ENCODE measurements at places on chromosomes 11 and 22.

- no peak for DNase-seq
These were observed 183.4 kb downstream of the BCR start for GRCh38 chr22:23363683-23364082.

- DNase-seq: no peak
These were observed 741.0 kb downstream of the BRD1 start for GRCh38 chr22:49086606-49087157.

- no peak for DNase-seq
These were observed 5.0 kb downstream of the SIGIRR start for GRCh38 chr11:409600-410483.

DNA sequence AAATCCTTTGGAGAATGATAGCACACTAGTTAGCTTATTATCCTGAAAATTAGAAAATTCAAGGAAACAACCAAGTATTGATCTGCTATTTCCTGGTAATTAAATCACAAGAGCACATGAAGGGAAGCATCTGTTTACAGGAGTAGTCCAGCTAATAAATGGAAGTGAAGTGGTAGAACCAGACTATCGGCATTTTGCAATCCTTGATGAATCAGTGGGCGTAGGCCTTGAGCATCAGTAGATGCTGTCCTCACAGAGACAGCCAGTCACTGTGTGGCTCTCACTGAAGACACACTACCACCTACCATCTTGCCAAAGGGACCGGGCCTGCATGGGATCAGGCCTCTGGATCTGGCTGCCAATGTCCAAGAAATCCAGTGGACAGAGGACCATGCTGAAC lies 69.8 kb downstream of the FBLN1 start:
- DNase-seq: no peak

GRCh38 chr11:65251476-65251875 lies 10.3 kb upstream of the POLA2 start:
- no peak for DNase-seq

DNA sequence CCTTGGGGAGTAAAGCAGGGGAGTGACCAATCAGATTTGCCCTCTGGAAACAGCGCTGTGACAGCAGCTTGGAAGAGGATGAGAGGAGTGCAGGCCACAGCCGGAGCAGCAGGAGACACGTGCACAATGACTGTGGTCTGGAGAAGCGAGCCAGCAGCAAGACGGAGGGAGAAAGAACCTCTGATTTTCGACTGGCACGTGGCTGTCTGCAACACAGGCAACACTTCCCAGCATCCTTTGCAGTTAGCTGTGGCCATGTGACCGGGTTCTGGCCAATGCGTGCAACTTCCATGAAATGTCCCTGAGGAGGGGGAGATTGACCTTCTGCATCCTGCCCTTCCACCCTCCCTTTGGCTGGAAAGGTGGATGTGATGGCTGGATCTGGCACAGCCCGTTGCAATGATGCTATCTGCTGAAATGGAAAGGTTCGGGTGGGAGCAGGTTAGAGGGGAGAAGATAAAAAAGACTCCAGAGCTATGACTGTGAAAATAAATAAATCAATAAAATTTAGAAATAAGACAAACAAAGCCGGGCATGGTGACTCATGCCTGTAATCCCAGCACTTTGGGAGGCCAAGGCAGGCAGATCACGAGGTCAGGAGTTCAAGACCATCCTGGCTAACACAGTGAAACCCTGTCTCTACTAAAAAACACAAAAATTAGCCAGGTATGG lies 15.6 kb downstream of the PLA2G6 start:
- DNase-seq: no peak

DNA sequence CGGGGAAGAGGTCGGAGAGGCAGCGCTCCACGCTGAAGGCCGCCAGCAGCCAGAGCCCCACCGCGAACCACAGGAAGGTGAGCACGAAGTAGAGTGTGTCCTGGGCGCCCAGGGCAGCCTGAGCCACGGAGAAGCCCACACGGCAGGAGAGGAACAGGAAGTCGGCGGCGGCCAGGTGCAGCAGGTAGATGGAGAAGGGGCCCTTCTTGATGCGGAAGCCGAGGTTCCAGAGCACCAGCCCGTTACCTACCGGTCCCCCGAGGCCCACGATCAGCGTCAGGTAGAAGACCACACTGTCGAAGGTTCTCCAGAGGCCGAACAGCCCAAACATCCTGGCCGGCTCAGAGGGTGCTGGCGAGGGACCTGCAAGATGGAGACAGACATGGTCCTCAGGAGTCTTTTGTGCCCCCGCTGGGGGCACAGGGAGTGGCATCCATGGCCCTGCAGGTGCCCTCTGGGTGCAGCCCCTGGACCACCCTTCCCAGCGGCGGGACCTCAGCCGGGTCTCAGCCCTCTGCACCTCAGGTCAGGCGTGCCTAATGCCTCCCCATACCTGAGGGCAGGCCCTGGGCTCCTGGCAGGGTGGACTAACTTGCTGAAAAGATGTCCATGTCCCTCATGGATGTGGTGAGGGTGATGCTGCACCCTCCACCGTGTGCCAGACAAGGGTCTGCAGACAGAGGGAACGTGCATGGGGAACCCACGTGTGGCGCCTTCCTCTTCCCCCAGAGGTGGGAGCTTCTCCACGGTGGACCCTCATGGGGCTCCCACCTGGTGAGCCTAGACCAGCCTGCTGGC lies at the start of gene MRGPRG:
TSS of gene MRGPRG (minus strand) at position 331 of the 798 bp plus-strand sequence. CDS start at position 331, 0 bp downstream.
- no peak for DNase-seq

DNA sequence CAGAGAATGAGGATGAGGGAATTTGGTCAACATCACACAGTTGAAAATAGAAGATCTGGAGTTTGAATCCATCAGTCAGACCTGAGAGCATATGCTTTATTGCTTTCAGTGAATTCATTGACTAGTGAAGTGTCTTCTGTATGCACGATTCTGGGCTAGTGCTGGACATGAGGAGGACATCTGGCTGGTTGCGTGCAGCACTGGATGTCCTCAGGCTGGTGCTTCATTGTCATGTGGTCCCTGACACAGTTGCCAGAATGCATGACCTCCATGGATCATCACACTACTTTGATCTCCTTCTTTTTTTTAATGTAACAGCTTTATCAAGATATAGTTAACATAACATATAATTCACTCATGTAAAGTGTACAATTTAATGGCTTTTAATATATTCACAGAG lies 44.5 kb upstream of the MMP7 start:
- DNase-seq: no peak

GRCh38 chr11:14386895-14387480 lies 28.0 kb upstream of the RRAS2 start:
- peak; percentile 91 for DNase-seq

GRCh38 chr11:73585834-73586575 lies 11.9 kb downstream of the FAM168A start:
- DNase-seq: no peak

- no peak for DNase-seq
These were observed 57.2 kb downstream of the FOLH1 start for GRCh38 chr11:49151211-49151610.

DNA sequence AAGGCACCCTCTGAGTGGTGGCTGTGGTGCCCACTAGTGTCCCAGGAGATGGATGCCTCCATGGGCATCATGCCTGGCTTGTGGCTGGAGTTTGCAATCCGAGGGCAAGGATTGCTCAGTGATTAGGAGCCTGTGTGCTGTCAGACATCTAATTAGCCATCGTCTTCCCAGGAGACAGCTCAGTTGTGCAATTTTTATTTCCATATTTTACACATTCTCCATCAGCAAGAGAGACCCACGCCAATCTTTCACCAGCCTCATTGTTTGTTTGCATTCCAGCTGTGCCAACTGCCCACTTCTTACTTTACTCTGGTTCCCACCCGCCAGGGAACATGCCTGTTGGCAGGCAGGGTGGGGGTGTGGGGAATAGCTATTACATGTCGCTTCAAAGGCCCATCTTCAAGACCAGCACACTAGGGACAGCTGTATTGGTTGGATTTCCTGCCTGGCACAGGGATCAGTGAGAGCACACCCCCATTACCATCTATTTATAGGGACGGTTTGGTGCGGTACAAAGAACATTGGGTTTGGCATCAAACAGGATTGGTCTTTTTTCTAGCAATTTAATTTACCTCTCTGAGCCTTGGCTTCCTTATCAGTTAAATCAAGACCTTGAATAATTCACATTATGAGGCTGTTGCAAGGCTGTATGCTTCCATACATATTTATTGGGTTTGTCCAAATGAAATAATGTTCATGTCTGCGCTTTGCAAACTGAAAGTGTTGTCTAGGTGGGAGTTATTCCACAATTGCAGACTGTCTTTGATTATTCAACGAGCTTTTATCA lies 80.7 kb upstream of the NAV2 start:
- no peak for DNase-seq

- no peak for DNase-seq
These were observed 620.3 kb downstream of the NELL1 start for GRCh38 chr11:21289686-21290085.

DNA sequence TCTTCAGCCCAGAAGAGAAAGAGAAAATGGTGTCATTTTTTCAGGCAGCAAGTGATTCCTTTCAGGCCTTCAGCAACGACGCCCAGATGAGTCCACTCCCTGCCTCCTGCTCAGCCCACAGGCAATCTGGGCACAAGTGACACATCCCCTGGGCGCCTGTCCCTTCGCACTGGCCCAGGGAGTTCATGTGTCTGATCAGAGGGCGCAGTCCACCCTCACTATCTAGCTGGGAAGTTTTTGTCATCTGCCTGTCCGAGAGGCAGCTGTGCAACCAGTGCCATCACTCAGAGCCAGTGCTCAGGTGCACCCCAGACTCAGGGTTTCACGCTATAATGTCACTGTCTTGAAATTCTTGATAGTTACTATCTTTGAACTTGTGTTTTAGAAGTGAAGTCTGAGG lies 1.4 kb upstream of the KCNQ1OT1 start:
- no peak for DNase-seq

DNA sequence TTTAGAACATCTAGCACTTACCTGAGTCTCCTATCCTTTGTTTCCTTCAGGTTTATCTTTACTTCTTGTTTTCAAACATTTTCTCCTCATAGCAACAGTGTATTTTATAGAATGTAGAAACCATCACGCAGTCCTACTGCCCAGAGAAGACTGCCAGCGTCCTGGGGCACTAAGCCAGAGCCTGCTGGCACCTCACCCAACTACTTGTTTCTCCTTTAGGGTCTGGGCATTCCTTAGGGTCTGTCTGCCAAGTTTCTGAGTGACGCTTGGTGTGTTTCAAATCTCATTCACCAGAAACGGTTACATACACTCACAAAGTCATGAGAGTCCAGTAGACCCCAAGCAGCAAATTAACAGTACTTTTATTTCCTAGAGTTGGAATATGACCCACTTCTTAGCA lies 49.6 kb upstream of the SLC25A1 start:
- DNase-seq: no peak

DNA sequence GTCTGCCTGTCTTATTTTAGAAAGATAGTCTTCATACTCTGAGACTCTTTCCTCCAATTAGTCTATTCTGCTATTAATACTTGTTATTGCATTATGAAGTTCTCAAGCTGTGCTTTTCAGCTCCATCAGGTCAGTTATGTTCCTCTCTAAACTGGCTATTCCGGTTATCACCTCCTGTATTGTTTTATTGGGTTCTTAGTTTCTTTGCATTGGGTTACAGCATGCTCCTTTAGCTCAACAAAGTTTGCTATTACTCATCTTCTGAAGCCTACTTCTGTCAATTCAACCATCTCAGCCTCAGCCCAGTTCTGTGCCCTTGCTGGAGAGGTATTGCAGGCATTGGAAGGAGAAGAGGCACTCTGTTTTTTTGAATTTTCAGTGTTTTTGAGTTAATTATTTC lies 21.0 kb upstream of the OR5AK2 start:
- DNase-seq: no peak

DNA sequence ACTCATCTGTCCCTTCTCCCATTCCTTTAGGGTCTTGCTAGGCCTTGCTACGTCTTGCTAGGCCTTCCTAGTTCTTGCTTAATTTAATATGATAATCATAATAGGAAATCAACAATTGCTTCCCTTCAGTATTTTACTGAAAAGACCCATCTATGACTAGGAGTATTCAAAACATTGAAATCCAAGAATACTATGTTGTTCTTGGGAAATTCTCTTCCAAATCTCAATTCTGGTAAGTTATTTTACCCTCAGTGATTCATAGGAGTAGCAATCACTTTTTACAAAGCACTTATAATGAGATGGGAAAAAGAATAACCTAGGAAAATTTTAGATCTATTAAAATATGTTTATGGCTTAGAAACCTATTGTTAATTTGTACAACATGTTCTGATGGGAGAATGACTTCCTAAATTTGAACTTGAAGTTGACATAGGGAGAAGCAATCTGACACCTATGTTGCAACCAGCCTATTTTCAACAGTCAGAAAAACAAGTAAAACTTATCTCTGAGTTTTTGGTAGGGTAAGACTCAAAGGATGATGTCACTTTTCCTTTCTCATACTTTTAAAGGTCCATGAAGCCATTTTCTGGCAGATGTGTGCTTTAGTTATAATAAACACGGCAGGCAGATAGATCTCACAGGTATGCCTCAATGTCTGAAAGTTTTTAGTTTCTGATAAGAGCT lies 29.5 kb upstream of the HIPK3 start:
- no peak for DNase-seq

- DNase-seq: no peak
These were observed 143.0 kb upstream of the ARHGAP20 start for GRCh38 chr11:110855191-110855590.

- DNase-seq: no peak
These were observed 90.5 kb upstream of the LUZP2 start for GRCh38 chr11:24406389-24406788.

- no peak for DNase-seq
These were observed 114.2 kb downstream of the ME3 start for GRCh38 chr11:86558207-86558606.

DNA sequence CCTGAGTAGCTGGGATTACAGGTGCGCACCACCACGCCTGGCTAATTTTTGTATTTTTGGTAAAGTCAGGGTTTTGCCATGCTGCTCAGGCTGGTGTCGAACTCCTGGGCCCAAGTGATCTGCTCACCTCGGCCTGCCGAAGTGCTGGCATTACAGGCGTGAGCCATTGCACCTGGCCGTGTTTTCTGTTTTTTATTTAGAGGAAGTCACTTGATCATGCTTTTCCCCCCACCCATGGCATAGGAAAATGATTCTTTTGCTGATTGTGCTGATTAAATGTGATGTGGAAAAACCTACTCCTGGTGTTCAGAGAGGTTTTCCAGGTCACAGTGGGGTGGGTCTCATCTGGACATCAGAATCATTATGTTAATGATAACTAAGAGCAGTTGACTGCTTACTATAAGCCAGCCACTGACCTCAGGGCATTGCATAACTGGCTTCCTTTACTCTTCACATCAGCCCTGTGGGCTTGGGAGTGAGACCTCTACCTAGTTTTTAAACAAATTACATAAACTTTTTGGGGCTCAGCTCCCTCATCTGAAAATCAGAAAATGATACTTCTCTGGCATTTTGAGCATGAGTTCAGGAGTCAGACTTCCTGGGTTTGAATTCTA lies 71.0 kb downstream of the PTPRJ start:
- no peak for DNase-seq
